ENCODE measurements at places on chromosomes 12 and 14. TPM values are rescaled to one million over a fixed set of nuclear protein-coding genes. Genes with fewer than 3 reads are reported as not detected.

DNA sequence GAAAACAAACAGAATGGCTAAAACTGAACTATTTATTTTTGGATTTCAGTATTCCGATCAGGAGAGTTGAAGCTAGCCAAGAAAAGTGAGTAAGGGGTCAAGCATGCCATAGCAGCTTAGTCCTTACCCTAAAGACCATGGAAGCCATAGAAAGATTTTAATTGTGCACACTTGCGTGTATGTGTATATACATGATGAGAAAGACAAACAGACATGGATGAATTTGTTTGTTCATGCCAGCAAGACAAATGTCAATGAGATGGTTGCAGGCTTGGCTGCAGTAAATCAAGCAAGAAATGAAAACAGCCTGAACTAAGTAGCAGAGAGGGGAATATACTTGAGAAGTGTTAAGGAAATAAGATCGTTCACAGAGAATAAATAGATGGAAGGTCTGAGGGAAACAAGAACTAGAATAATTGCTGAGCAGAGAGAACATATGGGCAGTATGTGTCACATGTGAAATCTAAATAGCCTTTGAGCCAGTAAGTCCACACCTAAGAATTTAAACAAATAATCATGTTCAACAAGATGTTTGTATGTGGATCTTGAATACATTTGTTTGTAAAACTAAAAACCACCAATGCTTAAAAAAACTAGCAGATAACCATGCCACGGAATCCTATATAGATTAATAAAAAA is 14.8 kb downstream of the SNW1 start:
- DNase-seq = no peak

DNA sequence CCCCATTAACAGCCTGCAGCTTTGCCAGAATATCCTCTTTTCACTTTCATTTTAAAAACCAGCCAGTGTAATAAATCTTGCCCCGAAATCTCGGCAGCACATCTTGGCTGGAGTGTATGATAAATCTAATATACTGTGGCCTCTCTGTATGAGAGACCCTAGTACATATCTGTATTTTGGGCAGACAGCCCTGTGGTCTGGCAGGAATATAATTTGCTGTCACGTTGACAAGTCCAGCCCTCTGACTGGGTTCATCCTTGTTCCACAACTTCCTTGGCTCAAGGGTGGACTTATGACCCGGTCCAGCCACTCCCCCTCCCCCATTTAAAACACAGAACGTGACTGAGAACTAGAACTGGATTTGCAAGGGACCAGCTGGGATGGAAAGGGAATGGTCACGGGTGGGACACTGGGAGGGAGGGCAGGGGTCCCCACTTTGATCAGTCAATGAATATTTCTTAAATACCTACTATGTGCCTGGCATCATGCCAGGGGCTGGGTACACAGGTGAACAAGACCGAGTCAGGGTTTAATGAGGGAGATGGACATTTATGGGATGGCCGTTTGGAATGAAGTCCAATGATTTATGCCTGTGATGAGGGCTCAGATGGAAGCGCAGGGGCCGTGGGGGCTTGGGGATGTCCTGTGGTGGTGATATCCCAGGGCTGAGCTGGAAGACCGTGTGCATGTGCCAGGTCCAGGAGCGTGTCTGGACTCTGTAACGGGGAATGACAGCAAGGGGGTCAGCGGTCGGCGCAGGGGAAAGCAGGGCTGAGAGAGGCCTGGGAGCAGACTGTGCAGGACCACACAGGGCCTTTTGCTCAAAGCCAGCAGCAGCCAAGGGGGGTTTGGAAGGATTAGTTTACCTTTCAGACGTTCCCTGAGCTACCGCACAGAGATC is 190.5 kb downstream of the PHETA1 start:
- DNase-seq = no peak

- no peak for DNase-seq
Observed at GRCh38 chr12:84636801-84637290, 275.8 kb downstream of the SLC6A15 start.

GRCh38 chr12:68227356-68227755 is 1.7 kb upstream of the IL26 start:
- DNase-seq = no peak

The CARMIL3 gene
- 0.38 TPM for total RNA-seq
